Stimulated activated CD4-positive, alpha-beta T cell treated with anti-CD3 and anti-CD28 coated beads, TNF-alpha, amount 100 ng/mL, for 48 hours (primary cell): ENCODE measurements at places on chromosomes 11 and 22.

DNA sequence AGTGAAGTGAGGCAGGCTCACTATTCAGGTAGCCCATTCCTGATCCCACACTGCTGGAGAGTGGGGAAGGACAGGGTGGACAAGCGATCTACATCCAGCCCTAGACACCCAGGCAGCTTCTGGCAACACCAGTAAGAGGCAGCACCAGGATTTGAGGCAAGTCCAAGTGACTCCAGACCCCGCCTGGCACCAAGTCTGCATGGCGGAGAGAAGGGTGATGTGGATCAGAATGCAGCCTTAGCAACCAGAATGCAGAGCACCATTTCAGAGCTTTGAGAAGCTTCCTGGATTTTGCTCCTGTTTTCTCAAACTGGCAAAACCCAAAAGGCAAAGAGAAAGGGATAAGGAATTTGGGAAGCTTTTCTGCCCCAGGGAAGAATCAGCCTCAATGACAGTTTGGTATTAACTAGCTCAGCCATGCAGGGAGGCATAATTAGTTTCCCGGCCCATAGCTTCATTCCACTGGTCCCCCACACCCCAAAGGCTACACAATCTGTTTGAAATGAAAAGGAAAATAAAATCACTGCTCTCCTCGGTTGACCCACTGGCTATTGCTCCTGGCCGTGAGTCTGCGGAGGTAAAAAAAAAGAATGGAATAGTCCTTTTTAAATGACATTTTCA, 17.3 kb downstream of the GALNT18 start:
- DNase-seq: no peak

GRCh38 chr11:123265951-123266350, 70.9 kb upstream of the CLMP start:
- no peak for DNase-seq

DNA sequence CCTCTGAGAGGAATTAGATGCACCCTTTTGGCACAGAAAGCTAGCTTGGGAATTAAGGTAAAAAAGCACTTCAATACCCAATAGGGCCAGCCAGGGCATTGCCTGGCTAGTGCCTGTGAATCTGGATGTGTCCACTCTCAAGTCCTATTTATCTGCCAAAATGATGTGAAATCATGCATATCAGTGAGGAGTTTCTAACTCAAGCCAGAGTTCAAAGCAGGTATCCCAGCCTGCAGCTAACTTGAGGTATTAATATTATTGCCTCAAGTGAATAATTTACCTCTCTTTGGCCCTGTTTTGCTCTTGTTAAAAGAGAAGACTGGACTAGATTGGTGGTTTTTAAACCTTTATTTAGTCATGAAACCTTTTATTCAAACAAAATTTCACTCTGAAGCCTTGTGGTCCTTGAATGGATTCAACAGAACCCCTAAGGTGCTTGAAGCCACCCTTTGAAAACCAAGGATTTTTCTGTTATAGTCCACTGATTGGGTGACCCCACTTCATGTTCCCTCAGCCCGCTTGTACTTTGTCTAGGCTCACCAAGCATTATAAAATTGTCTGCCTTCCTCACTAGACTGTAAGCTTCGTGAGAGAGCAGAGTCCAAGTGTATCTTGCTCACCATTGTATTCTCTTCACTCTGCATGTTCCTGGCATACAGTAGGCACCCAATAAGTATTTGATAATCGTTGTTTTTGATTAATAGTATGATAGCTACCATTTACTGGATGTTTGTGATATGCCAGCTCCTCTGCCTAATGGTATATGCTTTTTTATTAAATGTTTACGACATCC, 4.5 kb downstream of the RNF121 start:
- no peak for DNase-seq

GRCh38 chr11:9066433-9066925, 24.9 kb downstream of the SCUBE2 start:
- DNase-seq: no peak

- no peak for DNase-seq
These were observed 5.2 kb downstream of the OLFML1 start for GRCh38 chr11:7490535-7490934.

- no peak for DNase-seq
These were observed 20.1 kb upstream of the PEX26 start for GRCh38 chr22:18057568-18058209.

DNA sequence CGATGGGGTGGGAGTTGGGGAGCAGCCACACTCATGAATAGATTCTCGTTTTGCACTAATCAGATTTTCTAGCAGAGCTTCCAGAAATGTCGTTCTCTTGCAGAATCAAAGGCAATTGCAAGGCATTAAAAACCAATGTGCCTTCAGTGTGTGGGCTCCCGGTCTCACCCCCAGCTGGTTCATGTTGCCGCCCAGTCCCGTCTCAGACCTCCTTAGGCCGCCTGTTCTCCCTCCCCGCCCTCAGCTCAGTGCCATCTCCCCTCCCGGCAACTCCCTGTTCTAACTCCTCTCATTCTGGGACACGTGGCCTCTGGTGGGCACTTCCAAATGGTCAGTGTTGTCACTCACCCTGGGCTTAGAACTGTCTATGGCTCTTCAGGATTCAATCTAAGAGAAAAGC, 42.5 kb upstream of the SMIM38 start:
- DNase-seq: no peak

GRCh38 chr11:40100781-40101180, 1358.7 kb downstream of the LRRC4C start:
- DNase-seq: no peak

- DNase-seq: no peak
These were observed 90.0 kb downstream of the ARHGAP42 start for GRCh38 chr11:100777103-100777502.

- no peak for DNase-seq
These were observed 77.3 kb upstream of the HORMAD2 start for GRCh38 chr22:30002861-30003486.

- DNase-seq: no peak
These were observed 75.2 kb downstream of the ZNRF3 start for GRCh38 chr22:28958611-28959010.

- no peak for DNase-seq
These were observed 440.1 kb downstream of the MIAT start for GRCh38 chr22:27097506-27097905.

DNA sequence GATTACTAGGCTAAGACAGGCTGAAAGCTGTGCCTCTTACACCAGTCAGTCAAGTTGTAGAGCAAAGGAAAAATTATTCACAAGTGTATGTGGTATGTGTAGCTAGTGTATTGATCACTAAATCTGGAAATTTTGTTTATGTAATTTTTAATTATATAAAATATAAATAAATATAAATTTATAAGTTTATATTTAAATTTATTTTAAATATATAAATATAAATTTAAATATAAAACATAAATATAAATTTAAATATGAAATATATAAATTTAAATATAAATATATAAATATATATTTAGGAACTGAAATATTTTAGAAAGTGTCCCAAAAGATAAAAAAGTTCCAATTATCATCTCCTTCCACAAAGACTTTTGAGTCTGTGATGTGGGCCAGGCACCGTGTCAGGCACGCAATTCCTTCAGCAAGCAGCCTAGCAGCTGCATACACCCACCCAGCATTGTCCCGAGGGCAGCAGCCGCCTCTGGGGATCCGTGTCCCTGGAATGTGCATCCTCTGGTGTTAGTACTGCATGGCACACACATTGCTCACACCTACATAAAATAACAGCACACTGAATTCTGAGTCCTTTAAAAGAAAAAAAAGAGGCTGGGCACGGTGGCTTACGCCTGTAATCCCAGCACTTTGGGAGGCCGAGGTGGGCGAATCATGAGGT, 1098.0 kb downstream of the BRD1 start:
- DNase-seq: no peak

DNA sequence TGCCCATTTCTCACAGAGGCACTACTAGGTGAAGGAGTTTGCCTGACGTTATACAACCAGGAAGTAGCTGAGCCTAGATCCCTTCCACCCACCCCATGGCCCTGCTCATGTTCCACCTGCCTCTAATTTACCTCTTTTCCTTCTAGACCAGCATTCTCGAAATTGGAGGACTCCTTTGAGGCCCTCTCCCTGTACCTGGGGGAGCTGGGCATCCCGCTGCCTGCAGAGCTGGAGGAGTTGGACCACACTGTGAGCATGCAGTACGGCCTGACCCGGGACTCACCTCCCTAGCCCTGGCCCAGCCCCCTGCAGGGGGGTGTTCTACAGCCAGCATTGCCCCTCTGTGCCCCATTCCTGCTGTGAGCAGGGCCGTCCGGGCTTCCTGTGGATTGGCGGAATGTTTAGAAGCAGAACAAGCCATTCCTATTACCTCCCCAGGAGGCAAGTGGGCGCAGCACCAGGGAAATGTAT, 14.1 kb downstream of the PIK3IP1 start:
- DNase-seq: no peak

GRCh38 chr11:119445850-119446249, 22.9 kb upstream of the THY1 start:
- DNase-seq: no peak
